ENCODE measurements at places on chromosomes 13 and 19.

- DNase-seq = no peak
These were observed 20.7 kb downstream of the TDRD3 start for GRCh38 chr13:60417734-60418133.

DNA sequence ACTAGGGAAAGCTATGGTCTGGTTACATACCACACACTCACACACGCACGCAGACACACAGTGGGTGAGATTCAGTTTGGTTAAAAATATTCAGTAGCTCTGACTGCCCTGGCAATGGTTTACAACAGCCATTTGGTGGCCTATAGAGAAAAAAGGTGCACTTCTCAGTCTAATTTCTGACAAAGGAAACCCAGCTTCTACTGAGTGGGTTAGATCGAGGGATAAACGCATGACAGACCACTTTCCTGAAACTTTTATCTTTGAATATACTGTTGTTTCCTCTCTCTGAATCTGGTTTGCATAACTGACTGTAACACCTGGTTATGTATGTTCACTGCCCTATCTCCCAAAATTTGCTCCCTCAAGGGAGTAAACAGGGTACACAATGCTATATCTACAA lies 2.5 kb downstream of the LIG4 start:
- no peak for DNase-seq

DNA sequence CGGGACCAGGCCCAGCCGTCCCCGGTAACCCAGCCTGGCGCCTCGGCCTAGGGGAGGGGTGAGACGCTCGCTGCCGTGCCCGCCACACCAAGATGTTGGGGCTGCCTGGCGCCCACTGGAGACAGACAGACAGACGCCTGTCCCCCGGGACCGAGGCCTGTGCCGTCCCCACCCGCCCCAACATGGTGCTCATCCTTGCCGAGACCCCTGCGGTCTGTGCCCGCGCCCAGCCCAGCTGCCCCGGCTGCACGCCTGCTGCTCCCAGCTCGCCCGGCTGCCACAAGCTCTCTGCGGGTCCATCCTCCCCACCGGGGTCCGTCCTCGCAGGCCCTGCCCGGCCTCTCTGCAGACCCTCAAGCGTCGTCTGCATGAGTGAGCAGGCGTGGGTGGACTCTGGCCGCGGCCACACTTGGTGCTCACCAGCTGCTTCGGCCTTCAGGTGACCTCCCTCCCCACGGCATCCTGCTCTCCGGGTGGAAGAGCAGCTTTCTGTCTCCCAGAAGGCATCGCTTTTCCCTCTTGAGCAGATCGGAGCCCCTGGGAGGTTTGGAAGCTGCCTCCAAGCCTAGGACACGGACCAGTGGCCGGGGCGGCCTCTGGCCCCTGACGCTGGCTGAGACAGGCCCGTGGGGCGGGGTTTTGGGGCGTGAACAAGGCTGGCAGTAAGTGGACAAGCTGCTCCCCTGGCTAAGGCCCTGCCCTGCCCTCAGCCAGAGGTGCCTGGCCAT lies 6.7 kb upstream of the TMPRSS9 start:
- DNase-seq = no peak

- DNase-seq = no peak
These were observed 2.1 kb downstream of the GATAD2A start for GRCh38 chr19:19407633-19407930.

- DNase-seq = no peak
These were observed at the start of gene MYBPC2 for GRCh38 chr19:50432221-50433028. Gene MYBPC2 (plus strand): TSS chr19:50432892. CDS start chr19:50432954, 62 bp downstream.

DNA sequence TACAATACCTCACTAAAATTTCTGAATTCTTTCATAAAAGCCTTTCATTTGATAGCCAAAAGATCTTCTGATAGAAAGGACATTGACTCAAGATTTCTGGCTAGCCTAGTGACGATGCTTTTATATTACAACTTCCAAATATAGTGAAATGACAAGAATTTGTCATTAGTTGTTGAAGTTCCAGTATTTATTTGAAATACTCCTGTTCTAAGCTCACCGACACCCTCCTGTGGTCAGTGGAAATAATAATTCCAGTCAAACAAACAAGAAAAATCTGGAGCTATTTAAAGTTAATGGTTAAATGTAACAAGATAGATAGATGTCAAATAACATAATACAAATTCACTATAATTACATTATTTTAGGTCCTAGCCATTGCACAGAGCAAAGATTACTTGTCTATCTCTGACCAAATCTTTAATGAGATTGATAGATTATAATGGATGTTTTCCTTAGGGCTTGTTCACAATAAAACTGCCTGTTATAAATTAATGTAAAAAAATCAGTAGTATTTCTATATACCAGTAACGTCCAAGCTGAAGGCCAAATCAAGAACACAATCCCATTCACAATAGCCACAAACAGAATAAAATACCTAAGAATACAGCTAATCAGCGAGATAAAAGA lies 195.5 kb downstream of the RGCC start:
- DNase-seq = no peak

DNA sequence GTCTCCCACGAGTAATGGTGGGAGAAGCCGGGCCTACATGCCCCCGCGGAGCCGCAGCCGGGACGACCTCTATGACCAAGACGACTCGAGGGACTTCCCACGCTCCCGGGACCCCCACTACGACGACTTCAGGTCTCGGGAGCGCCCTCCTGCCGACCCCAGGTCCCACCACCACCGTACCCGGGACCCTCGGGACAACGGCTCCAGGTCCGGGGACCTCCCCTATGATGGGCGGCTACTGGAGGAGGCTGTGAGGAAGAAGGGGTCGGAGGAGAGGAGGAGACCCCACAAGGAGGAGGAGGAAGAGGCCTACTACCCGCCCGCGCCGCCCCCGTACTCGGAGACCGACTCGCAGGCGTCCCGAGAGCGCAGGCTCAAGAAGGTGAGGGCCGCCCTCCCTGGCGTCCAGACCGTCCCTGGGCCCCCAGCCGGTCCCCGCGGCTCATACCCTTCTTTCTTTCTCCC lies 1.4 kb upstream of the USF2 start:
- DNase-seq = no peak

DNA sequence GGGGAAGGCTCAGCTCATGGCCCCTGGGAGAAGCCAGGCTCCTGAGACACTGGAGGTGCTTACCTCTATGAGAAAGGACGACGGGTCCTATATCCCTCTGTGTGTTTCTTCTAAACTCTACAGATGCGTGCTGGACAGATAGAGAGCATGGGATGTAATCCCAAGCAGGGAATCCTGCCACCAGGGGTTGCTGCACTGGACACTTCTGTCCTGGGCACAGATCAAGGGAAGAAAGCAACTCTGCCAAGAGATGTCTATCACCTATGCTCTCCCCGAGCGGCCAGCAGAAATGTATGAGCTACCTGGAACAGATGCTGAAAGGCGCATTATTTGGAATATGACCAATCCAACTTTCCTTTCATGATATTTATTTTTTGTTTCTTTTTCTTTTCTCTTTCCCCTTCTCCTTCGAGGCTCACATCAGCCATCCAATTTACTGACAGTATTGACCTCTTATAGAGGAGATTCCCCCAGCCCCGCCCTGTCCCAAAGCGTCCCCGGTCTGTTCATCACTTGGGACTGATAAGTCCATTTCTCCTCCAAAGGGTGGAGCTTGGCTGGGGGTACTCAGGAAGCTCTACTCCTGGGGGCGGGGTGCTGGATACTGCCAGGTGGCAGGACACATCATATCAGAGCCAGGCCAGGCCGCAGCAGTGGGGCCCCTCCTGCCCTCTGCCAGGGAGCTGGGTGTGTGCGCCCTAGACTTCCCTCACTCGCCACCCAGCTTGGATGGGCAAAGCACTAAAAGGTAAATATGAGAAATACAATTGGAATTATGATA lies 34.2 kb downstream of the TSHZ3 start:
- DNase-seq = no peak

DNA sequence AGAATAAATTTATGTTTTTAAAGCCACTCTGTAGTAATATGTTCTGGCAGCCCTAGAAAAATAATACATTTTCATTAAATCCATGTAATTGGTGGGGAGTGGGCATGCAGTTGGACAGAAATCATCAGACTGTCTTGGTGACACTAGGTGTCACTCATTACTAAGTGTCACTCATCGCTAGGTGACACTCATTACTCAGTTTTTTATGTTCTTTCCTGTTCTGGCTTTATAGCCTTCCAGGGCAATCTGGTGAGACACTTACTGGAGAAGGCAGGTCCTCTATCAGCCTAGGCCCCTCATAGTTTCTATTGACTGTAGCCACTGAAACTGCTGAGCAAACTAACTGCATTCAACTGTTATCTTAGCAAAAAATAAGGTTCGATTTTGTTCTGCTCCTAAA lies 542.1 kb downstream of the SLITRK1 start:
- DNase-seq = no peak

DNA sequence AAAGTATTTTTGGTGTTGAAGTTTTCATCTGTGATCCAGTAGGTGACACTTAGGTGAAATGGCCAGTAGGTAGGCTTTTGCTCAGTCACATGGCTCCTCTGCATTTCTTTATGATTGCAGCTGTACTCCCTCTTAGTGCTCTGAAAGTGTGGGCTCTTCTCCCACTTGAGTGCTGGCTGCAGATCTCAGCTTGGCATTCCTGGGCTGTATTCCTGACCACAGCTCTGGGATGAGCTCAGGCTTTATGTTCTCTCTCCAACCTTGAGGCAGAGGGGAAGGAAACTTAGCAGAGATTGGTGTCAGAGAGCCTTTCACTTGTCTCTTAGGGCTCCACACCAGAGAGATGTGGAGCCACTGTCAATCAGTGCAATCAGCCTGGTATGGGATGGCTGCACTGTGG lies 254.3 kb downstream of the NDFIP2 start:
- DNase-seq = no peak

DNA sequence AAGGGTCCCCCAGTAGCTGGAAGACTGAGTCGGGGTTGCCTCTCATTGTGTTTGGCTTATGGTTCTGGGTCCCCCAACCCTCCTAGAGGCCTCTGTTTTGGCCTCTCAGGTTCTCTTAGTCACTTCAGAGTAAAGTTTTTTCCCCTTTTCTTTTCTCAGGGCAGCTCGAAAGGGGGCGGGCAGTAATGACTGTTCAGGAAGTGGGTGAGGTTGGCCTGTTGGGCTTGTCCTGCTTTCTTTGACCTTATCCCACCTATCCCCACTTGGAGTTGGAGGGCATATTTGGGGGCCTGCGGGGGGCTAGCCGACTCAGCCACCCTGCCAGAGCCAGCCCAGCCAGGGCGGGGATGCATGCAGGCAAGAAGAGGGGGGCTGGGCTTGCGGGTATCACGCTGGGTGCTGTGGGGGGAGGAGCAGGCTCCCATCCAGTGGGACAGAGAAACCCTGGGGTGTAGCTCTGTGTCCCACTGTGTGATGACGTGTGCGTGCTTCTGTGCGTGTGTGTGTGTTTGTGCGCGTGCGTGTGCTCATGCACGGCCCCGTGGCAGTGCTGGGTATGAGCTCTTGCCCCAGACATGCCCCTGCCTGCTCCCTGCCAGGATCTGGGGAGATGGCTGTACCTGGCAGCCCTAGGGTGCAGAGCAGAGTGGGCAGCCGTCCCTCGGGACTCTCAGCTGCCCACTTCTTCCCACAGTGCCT lies 1.4 kb downstream of the CIC start:
- DNase-seq = peak; percentile 64

DNA sequence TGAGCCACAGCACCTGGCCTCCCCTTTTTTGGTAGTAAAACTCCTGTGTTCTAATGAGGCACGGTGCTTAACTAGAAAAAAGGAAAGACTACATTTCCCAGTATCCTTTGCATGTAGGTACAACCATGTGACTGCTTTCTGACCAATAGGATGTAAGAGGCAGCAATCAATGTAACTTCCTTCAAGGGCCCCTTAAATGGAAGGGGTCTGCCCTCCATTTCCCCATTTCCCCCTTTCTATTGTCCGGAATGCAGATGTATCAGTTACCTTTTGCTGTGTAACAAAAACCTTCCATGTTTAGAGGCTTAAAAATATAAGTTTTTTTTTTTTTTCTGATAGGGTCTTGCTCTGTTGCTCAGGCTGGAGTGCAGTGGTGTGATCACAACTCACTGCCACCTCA lies 2.2 kb downstream of the GPR32 start:
- DNase-seq = no peak

GRCh38 chr13:41764558-41764957 lies 196.4 kb downstream of the VWA8 start:
- DNase-seq = no peak

GRCh38 chr19:2573916-2574315 lies 98.0 kb downstream of the GADD45B start:
- no peak for DNase-seq

DNA sequence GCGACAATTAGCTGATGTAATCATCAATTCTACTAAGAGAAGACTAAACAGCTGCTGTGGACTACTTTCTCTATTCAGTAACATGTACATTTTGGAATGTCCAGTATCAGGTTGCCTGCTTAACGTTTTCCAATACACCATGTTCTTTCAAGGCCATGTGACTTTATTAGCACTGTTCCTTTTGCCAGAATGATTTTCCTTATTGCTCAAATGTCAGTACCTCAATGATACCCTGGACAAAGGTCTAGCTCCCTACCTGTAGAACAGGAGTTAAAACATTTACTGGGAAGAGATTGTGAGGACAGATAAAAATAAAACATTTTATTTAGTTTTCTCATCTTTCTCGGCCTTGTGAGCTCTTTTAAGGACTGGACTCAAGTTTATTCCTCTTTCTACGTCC lies 3.8 kb upstream of the RBM26 start:
- DNase-seq = no peak

All from NCI-H2081 (cell line).